Ovary (tissue), 10 donors: ENCODE measurements at places on chromosomes 5 and 9. TPM values are rescaled to one million over a fixed set of nuclear protein-coding genes. Genes with fewer than 3 reads are reported as not detected.
A peak's percentile ranks its signal among the peaks of the same experiment; 100 is the strongest.

GRCh38 chr9:137943655-137944054 lies 66.1 kb downstream of the CACNA1B start:
- DNase-seq = no peak

DNA sequence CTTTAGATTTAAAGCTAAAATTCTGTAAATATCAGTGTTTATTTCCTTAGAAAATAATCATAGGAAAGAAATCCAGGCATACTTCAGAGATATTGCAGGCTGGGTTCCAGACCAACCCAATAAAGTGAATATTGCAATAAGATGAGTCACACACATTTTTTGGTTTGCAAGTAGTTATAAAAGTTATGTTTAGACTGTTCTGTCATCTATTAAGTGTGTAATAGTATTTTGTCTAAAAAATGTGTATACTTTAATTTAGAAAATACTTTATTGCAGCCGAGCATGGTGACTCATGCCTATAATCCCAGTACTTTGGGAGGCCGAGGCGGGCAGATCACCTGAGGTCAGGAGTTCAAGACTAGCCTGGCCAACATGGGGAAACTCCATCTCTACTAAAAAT lies 6.9 kb upstream of the RIC1 start:
- DNase-seq = no peak

DNA sequence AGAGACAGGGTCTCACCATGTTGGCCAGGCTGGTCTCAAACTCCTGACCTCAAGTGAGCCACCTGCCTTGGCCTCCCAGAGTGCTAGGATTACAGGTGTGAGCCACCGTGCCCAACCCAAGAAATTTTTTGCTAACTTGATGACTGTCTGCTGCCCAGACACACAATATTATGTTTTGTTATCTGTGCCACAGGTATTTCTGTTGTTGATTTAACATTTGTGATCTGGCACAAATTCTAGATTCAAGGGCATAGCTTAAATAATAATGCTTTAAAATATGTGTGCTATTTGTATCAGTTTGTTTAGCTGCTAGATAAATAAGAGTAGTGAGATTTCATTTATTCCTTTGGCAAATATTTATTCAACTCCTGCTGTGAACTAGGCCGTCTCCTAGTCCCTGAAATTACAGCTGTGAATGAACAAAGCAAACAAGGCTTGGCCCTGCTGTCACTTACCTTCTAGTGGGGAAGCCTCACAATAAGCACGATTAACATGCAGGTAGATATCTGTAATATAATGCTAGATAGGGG lies 35.3 kb downstream of the GAPVD1 start:
- no peak for DNase-seq

DNA sequence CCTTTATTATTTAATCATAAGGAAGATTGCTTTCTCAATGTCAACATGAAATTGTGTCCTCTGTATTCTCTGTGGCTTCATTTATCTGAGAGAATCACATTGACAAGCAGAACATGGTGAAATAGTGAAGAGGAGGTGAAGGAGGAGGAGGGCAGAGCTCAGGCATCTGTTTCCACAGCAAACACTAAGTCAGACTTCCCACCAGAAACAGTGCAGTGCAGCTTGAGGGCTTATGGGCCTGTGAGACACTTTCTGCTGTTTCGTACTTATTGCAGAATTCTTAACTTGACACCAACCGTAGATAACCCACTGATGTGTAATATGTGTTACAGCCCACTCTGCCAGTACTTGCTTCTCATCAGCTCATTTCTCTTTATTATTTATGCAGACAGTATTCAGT lies 386.3 kb downstream of the DIRAS2 start:
- DNase-seq = no peak

DNA sequence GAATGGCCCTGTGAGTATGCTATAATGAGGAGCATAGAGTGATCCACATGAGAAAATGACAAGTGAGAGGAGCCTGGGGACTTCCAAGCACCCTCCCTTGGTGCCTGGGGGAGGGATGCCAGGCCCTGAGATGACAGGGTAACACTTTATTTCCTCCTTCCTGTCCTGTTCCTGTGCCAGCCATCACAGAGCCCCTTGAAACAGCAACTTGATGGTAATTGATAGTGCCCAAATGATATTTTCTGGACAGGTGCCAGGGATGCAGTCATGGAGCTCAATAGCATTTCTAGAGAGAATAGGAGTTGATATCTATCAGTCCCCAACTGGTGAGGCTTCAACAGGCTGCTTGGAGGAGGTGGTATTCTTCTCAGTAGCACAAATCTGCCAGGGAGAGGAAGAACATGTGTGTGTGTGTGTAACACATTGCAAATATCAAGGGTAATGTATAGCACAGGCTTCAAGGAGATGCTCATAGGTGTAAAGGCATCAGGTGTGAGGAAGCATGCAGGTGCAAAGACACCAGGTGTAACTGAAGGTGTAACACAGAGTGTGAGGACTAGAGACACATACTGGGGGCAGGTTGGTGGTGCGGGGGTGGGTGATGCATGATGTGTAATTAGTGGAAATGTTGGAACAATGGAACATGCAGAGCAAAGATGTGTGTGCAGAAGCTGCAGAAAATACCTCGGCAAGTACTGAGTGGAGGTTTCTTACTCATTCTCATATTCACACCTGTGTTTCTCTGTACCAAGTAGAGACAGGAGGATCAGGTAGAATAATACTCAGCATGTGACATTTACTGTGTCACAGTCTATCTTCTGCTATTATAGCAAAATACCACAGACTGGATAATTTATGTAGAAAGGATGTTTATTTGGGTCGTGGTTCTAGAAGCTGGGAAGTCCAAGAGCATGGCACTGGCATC lies 18.1 kb upstream of the WWC1 start:
- no peak for DNase-seq

DNA sequence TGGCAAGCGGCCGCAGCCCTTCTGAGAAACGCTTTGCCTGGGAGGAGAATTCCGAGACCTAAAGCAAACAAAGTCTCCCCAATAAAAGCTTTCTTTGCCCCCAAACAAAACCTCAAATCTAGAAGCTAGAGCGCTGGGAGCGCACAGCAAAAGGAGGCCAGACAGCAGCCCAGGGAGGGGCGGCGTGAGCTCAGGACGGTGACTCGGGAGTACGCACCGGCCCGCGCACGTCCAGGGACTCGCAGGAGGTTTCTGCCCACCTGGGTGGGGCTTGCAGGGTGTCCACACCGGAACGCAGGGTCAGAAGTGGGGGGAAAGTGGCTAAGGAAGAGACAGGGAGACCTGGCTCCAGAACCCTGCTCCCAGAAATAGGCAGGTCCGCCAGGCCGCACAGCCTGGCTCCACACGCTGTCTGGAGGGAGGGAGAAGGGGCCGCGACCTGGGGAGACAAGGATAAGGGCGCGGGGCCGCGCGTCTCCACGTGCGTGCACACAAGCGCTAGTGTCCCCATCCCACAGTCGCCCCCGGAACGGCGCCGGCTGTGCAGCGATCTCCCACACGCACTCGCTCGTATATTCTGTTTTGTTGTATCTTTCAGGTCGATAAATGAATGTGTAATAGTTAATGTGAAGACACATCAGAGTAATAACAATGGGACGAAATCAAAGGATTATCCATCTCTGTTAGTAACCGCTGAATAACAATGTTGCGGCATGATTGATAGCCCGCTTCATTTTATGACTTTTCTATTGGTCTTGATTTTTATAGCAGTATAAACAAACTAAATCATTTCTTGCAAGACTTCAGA lies 2.3 kb upstream of the OTP start:
- no peak for DNase-seq

DNA sequence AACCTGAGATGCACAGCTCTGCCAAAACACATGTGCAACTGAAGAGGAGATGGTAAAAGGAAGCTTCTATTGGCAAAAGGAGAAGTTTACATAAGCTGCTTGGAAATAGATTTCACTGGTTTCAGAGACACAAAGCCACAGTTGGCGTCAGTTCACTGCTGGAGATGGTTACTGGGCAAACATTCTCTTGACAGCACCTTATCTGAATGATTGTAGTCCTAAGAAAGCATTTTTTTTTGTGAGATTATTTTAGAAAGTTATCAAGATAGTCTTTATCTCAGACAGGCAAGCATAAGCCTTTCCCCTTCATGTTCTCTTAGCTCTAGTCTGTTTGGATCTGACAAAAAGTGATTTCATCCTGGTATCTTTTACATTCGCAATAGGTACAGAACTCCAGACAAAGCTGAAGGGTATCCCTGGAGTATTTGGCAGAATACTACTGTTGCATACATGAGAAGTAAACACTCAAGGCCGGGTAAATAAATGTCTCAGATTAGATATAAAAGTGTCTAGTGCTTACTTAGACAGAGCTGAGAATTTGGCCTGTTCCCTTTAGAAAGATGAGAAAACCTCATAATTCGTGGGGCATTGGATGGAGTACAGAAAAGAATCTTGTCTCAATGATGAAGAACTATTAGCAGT lies 1668.0 kb upstream of the NUDT12 start:
- DNase-seq = no peak

DNA sequence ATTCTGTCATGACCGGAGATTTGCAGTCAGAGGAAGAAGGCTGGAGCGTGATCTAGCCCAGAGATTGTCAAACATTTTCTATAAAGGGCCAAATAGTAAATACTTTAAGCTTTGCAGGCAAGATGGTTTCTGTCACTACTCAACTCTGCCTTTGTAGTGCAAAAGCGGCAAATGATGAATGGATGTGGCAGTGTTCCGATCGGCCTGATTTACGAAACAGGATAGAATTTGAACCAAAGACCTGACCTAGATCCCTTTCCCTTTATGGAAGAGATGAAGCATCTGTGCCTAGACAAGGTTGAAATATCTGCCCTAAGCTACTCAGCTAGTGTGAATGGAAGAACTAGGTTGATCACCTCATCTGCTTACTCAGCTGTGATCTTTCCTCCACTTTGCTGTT lies 209.5 kb downstream of the YTHDC2 start:
- DNase-seq = no peak

GRCh38 chr5:139698490-139699146 lies 50.5 kb downstream of the CXXC5 start:
- peak; percentile 82 for DNase-seq

- no peak for DNase-seq
Measured at GRCh38 chr5:67964619-67965018, 250.9 kb upstream of the PIK3R1 start.

DNA sequence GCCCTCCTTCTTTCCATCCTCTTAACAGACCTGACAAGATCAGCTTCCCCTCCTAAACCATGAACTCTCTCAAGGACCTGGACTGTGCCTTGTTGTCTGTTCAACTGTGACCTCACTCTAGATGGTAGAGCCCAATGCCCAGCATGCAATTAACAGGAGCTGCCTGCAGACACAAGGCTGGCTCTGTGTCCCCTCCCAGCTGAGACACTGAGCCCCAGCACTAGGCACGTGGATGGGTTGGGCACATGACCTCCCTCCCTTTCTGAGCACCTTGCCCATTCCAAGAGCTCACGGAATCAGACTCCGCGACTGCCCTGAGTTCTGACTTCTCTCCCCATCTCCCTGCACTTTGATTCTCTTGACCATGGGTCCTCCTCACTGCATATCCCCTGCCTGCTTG lies 93.5 kb upstream of the LRRTM2 start:
- DNase-seq = no peak

GRCh38 chr9:89915187-89915586 lies 310.4 kb downstream of the GADD45G start:
- no peak for DNase-seq

GRCh38 chr9:13806714-13807113 lies 507.2 kb downstream of the NFIB start:
- no peak for DNase-seq

- no peak for DNase-seq
Measured at GRCh38 chr5:140303966-140304365, 1.1 kb upstream of the PFDN1 start.

DNA sequence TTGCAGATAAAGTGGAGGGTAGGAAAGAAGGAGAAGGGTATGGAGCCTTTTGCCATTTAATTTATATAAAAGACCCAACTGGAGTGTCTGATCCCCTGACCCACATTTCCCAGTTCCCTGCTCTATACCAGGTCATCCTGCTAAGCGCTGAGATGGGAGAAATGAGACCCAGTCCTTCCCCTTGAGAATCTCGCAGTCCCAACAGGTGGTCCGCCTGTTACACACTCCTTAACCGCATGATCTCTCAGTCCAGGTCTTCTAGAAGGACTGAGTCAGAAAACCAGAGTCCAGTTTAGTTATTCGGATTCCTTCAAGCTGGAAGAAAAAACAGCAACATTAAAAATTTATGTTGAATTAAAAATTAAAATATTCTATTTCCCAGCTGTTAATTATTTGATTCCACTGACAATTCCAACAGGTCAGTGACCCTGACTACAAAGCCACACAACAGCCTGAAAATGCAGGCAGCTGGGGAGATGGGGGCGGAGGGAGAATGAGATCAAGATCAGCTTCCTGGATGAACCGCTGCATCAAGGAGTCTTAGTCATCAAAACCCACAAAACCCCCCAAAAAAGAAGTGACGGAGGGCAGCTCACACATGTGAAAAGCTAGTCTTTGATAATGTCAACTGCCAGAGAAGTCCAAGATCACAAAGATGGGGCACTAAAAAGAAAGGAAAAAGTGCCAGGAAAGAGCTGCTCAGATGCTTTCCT lies 44.0 kb downstream of the GGTA1 start:
- no peak for DNase-seq

- no peak for DNase-seq
Measured at GRCh38 chr5:115854139-115854538, 12.4 kb downstream of the AP3S1 start.

DNA sequence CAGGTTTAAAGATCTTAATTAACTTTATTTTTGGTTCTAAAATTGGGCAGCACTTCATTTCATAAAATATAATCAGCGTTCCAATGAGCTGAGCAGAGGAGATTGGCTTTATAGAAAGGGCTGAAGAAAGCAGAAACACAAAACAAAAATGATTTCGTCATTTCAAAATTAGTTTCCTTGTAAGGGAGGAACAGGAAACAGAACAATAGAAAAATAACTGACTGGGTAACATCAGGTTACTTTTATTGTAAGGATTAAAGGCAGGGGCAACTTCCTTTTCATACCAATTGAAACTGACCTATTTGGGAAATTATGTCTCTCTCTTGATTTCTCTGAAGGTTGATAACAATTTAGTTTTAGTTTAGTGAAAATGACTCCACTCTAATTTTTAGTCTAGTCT lies 157.1 kb downstream of the ATP10B start:
- no peak for DNase-seq

- no peak for DNase-seq
Measured at GRCh38 chr5:3026099-3026498, 274.6 kb upstream of the IRX2 start.

DNA sequence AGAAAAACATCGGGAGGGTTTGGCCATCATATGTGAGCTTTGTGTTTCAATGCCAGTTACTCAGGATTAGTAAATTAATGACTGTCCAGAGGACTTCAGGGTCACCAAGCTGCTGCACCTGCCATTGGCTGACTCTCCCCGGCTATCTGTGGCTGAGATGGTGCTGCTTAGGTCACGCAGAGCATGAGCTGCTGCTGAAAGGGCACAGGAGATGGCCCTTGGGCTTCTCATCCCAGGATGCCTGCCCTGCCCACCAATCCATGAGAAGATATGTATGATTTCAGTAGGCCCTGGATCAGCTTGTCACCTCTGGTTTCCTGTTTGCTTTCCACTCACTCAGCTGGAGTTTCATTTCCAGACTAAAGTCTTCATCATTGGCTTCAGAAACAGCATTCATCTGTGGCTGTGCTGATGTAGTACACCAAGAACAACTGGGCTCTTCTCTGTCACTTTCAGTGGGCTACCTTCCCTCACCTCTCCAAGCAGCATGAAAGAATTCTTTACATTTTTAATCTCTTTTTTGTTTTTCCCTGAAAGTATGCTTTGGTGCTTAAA lies 2.4 kb upstream of the CATSPER3 start:
- DNase-seq = no peak

The EIF4E1B gene
- 0.61 TPM for polyA plus RNA-seq

The ANKRD31 gene
- 0.28 TPM for polyA plus RNA-seq

The TRIO gene
- 58.4 TPM for polyA plus RNA-seq

The PCDHB14 gene
- polyA plus RNA-seq = 3.8 TPM
